ENCODE measurements at places on chromosomes 5 and 9.

DNA sequence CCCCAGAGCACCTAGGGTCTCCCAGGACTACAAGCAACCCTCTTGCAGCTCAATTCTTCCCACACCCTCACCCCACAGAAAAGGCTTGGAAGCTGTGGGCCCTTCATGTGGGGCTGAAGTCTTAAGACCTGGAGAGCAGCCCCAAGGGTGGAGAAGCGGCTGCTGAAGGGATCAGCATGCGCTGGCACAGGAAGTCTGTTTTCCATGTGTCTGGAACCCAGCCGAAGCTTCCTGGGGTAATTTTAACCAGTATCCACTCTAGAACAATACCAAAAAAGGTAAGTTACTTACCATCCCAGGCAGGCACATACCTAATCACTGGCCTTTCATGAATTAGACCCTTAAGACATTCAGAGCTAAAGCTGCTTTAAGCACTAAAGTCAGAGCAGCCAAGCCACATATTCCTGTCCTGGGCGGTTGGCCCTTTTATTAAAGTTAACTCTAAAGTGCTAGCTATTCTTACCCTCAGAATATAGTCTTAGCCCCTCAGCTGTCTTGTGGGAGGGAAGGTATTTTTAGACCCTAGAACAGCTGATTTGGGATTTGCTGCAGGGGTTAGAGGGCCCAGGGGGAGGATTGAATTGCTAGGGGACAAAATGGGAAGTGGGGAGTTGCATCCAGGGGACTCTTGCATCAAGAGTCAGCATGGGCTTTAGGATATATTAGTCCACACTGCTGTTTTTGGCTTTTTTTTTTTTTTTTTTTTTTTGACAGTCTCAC, 6.9 kb downstream of the IL17B start:
- DNase-seq, result no peak

- no peak for DNase-seq
Measured at GRCh38 chr5:167554564-167555290, 736.7 kb upstream of the WWC1 start.

DNA sequence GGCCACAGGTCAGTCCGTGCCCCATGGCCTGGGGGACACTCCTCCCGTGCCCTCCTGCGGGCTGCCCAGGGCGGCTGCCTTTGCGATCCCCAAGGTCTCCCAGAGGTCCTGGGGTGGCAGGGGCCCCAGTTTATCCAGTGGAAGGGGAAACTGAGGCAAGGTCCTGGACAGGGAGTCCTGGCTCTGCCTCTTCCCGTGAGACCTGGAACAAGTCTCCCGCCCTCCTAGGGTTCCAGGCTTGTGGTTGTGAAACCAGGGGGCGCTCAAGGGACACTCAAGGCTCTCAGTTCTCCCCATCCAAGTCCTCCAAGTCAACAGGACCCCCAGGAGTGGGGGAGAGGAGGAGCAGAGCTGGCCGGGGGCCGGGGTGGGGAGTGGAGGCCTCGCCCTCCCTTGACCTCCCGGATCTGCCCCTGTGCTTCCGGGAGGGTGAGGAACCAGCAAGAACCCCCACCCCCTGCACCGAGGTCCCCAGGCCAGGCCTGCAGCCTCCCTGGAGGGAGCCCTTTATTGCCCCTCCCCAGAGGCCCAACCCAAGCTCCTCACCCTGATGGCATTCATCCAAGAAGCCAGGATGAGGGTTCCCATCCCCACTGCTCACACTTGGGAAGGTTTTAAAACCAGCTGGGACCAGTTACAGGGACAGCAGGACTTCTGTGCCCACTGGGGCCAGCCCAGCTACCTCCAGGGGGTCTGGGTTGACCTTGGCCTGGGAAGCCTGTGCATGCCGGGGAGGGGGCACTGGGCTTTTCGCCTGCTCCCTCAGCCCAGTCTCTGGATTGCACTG, 24.7 kb upstream of the TMEM250 start:
- DNase-seq, result peak; percentile 74

DNA sequence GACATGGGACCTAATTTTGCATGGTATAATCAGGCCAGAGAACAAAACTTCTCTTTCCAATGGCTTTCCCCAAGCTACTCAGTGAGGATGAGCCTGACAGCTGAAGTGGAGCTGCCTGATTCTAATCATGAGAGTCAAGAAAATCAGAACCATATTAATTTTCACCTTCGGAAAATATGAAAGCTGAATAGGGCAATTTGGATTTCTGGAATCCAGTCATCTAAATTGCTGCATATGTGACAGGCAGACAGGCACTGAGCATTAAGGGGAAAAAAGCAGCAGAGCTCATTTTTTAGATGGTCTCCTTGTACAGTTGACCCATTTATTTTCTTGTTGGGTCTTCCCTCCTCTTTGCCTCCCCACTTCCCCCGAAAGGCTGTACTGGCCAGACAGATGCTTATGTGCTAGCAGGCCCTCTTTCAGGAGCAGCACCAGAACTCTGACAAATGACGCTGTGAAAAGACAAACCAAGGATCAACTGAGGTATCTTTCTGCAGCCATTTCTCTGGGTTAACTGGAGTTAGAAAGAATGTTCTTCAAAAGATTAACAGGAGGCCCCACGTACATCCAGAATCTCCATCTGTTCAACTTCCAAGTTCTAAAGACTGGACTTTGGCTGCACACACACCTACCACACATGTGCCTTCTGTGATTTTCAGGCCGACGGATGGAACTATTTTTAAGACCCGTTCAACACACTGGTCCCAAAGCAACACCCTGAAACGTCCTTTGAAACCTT, 175.2 kb downstream of the DCP2 start:
- no peak for DNase-seq

GRCh38 chr5:121378046-121378445, 473.6 kb upstream of the FTMT start:
- no peak for DNase-seq

DNA sequence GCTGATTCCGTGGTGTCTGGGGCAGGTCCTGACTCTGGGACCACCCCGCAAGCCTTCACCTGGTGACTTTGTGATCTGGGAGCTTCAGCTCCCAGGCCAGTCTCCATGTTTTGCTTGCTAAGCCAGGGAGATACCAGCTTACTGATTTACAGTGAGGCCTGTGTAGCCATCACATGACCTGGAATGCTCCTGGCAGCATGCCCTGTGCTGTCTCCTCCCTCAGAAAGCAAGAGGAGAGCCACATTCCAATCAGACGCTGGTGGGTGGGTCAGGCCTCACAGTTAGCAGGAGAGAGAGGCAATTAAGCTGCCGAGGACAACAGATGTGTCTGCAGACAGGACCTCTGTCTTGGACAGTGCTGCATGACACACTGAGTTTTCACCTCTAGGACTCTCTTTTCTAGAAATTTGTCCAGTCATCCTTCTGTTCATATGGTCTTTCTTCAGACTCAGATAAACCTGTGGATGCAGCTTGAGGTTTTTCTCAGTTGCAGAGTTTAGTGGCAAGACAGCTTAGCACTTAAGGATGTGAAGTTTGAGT, 24.4 kb upstream of the GRPEL2 start:
- DNase-seq, result peak; percentile 60

GRCh38 chr9:133235549-133236222, 26.6 kb upstream of the OBP2B start:
- no peak for DNase-seq

- no peak for DNase-seq
Measured at GRCh38 chr5:54243483-54244080, 66.8 kb downstream of the ARL15 start.

DNA sequence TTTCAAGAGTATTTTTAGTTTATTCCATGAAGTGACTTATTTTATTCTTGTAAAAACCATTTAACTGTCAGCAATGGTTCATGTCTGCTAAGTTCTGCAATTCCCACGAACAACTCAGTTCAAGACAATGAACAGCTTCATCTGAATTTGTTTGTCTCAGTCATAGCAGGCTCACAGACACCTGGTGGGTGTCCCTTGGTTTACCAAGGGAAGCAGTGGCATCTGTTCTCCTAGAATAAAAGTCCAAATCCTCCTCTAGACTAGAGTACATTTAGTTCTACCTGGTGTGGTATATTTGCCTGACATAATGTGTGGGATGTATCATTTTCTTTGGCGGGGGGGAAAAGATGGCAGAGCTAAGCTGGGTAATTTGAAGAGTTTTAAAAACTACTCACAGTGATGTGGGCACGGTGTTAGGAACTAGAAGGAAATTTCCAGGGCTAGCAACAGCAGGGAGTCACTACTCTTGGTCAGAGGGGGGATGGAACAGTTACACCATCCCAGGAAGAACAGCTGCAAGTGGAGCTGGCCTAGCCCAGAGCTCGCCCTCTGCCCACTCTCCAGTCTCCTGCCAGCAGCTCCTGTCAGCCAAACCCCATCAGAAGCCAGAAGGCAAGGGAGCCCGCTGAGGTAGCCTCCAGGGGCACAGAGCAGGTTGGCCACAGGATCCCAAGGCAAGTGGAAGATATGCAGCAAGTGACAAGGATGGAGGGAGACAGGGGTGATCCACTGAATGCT, 100.3 kb downstream of the PJA2 start:
- no peak for DNase-seq

DNA sequence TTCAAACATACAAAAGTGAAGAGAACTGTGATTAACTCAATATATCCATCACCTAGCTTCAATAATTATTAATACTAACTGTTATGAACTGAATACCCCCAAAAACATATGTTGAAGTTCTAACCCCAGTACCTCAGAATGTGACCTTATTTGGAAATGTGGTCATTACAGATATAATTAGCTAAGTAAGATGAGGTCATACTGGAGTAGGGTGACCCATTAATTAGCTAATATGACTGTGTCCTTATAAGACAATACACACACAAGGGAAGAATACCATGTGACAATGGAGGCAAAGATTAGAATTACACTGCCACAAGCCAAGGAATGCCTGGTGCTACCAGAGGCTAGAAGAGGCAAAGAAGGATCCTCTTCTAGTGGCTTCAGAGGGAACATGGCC, 7.8 kb downstream of the RRAGA start:
- DNase-seq, result no peak

DNA sequence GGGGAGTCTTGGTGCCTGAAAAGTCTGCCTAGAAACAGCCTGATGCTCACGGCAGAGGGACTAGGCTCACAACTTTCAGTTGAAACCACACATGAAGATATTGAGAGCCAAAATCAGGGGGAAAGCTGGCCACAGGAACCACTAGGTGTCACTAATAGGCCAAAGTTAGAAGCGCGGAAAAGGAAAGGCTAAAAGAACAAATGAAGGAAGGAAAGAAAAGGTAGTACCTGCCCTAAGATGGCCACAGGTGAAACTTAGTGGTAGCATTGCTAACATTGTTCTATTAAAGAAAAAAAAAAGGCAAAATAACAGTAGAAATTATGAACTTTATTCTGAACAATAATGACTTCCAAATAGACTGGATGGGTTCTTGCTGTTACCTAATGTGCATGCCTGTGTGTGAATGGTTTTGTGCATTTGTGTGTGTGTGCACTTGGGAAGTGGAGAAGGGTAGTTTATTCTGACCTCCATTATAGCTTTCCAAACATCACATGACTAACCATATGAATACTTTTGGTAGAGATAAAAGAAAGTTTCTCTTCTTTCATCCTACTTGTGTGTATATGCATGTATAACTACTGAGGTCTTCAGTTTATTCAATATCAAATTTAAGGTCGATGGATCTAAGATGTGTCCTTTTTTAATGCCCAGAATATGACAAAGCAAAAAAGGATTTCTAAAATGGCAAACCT, 2.1 kb upstream of the RFESD start:
- no peak for DNase-seq

DNA sequence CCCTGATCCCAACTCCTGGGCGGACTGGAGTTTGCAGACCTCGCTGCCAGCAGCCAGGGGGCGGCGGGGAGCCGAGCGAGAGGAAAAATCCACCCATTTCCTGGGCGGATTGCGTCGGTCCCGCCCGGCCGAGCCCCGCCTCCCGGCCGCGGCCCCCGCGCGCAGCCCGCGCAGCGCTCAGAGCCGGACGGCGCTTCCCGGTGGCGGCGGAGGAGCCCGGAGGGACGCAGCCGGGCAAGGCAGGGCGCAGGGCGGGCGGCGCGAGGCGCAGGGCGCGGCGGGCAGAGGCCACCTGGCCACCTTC, at the start of gene OLFM1:
Gene OLFM1 (plus strand): TSS at position 180 of the 304 bp plus-strand sequence. CDS start 322 bp downstream, outside the sequence.
- DNase-seq, result peak; percentile 62

DNA sequence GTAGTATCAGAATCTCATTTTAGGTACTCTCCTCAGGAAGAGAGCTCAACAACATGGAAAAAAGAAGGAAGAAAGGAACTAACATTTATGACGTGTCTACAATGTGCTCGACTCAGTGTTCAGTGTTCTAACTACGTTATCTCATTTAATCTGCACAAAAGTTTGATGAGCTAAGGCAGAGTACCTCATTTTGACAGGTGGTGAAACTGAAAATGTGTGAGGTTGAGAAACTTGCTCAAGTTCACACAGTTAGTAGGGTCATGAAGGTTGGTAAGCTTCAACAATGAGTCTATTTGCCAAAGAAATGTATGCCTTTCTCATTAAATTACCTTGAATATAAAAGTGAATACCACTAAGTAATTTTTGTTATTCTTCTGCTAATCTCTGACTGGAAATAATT, 165.1 kb downstream of the CAAP1 start:
- DNase-seq, result no peak

- DNase-seq, result no peak
Measured at GRCh38 chr5:55492449-55492848, 42.3 kb downstream of the PLPP1 start.

GRCh38 chr9:87685441-87685840, 40.5 kb upstream of the CTSL start:
- DNase-seq, result no peak

DNA sequence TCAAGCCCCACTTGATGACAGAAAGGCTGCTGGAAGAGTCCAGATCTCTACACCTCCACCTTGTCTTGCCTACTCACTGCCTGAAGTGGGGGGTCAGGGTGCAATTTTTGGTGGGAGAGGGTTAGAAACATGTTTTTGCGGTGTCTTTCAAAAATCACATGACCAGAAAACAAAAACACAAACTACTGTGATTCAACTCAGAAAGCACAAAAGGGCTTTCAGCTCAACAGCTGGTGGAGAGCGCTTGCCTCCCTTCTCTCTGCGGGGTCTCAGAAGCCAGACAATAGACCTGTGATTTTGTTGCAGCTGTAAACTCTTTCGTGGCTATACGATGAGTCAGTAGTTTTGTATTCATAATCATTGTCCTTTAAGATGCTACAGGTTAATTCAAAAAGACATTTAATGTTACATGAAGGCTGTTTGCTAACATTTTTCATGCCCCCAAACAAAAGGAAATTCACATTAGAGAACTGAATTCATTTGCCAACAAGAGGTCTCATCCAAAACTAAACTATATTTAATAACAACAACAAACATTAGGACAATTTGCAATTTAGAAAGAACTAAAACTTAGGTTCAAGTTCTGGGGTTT, 172.6 kb upstream of the RAI14 start:
- no peak for DNase-seq

GRCh38 chr9:110048976-110049698, 158.8 kb downstream of the C9orf152 start:
- DNase-seq, result no peak

GRCh38 chr5:38189081-38189504, 69.3 kb upstream of the EGFLAM start:
- DNase-seq, result no peak

DNA sequence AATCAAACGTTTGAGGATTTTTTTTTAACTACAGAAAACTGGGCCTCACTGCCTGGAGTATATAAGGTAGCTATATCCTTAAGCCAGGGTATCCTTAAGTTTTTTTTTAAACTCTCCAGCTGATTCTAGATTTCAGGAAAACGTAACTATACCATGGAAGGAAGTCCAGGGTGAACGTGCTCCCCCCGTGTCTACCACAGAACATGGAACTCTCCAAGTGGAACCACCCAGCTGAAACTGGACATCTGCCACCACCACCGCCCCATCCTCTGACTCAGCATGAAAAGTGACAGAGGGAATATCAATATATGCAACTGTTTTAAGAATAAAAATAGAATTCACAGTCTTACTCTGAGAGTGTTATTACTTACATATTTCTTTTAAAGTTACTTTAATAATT, 61.3 kb downstream of the DROSHA start:
- DNase-seq, result no peak

Measured in HuH-7.5 (cell line).